ENCODE measurements at places on chromosomes 1 and 21. TPM values are rescaled to one million over a fixed set of nuclear protein-coding genes. Genes with fewer than 3 reads are reported as not detected.

ACTN2 gene
- 1.0 TPM for total RNA-seq

SELP gene
- total RNA-seq: 0.13 TPM

DPT gene
- total RNA-seq: 0.53 TPM

INSRR gene
- under 0.01 TPM for total RNA-seq

MMP23B gene
- total RNA-seq: 8.2 TPM

CA6 gene
- not detected for total RNA-seq

CFHR3 gene
- not detected for total RNA-seq

PCBP3 gene
- total RNA-seq: 2.5 TPM

TAGLN2 gene
- 427 TPM for total RNA-seq

SYCP1 gene
- total RNA-seq: not detected

BPNT1 gene
- 26.8 TPM for total RNA-seq

OR2T2 gene
- not detected for total RNA-seq

KRTAP21-2 gene
- total RNA-seq: not detected

GSTM3 gene
- total RNA-seq: 27.5 TPM

ATP6V1G3 gene
- not detected for total RNA-seq

PCNX2 gene
- total RNA-seq: 24.5 TPM

CASZ1 gene
- 0.50 TPM for total RNA-seq

CDC42BPA gene
- total RNA-seq: 47.7 TPM

SUSD4 gene
- 0.17 TPM for total RNA-seq
